ENCODE measurements at places on chromosomes 3 and 15.

GRCh38 chr15:31930967-31931366 is 99.3 kb upstream of the CHRNA7 start:
- DNase-seq, result no peak

- DNase-seq, result no peak
Observed at GRCh38 chr3:52353291-52353855, 37.3 kb downstream of the DNAH1 start.

GRCh38 chr3:125090649-125091048 is 34.9 kb upstream of the HEG1 start:
- no peak for DNase-seq

DNA sequence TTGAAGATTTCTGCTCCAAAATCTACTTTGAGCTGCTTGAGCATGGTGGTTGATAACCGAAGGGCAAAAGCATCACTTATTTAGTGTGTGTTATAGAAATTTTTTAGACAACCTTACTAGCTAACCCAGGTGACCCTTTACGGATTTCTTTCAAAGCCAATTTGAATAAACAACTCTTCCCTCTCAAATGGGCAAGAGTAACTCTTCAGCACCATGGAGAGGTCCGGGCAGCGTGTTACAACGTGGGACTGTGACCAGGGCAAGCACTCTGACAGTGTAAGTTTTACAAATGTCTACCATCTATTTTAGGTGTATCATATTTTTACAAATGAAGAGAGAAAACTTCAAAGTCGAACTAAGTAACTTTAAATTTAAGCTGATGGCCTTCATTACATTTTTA is 471.8 kb downstream of the MFSD1 start:
- no peak for DNase-seq

- no peak for DNase-seq
Observed at GRCh38 chr3:65858749-65859148, 180.0 kb downstream of the MAGI1 start.

All from T follicular helper cell (primary cell).